ENCODE measurements at places on chromosomes 2 and 18.

GRCh38 chr2:107728586-107728985, 98.1 kb upstream of the RGPD4 start:
- DNase-seq = no peak

GRCh38 chr2:85549826-85550225, 10.9 kb downstream of the MAT2A start:
- peak; percentile 78 for DNase-seq

DNA sequence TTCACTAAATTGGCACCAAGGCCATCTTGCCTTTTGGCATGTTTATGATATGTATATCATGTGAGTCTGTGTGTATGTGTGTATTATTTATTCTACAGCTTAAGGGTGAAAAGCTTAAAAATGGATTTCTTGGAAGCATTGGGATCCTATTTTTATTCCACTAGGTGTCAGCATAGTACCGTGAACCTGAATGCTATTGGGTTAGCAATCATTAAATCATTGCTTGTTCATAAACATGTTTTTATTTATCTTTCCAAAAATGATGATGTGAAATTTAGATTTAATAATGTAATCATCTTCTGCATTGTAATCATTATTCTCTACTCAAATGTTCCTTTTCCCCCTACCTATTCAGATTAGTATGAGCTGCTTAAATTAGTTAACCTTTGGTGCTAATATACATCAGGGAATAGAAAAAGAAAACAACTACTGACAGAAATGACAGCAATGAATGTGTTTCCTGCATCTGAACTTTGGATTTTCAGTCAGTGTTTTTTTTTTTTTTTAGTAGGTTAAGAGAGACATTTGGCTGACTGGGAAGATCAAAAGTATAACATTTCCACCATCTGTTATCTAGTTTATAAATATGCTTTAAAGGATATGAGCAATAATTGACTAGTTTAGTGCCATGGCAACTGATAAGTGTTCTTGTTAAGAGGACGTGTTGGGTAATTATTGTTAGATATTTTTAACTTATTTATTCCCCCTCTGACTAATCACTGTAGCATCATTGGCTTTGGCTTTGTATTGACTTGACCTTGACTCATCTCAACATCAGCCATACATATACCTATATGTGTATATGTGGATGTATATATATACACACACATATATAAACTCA, 14.1 kb upstream of the ZSWIM2 start:
- peak; percentile 23 for DNase-seq

DNA sequence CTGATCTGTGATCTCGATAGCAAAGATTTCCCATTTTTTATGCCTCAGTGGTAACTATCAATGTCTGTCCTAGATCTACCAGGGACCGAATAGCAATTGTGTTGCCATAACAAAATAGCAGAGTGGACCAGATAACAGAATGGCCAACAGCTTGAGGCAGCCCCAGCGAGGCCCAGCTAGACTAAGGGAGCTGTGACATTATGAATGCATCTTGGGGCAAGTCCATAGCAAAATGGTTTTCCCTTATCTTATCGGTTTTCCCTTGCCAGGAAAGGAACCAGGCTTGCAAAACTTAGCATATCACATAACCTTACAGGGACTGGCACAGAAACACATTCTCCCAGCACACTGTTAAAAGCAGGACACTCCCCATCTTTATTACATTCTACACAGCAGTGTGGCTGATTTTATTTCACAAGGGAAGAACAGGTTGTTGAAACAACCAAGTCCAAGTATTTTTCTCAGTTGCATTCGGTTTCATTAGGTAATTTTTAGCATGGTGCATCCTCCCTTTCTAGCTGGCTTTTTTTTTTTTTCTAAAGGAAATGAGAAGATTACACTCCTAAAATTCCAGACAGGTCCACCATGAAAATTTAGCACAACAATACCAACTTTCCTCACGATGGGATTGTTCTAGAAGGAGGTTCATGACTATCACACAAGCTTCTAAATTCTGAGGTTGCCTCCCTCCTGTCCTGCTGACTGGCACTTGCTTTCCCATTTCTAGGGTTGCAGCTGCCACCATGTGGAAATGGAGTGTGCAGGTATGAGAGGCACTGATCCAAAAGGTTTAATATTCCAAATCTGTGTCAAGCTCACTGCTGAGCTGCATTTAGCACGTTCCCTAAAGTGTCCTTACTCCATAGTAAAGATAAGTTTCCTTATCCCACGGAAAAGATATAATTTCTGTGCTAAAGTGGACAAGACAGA, 97.0 kb upstream of the SLC35G4 start:
- no peak for DNase-seq

GRCh38 chr2:187985195-187985594, 306.5 kb upstream of the GULP1 start:
- DNase-seq = no peak

DNA sequence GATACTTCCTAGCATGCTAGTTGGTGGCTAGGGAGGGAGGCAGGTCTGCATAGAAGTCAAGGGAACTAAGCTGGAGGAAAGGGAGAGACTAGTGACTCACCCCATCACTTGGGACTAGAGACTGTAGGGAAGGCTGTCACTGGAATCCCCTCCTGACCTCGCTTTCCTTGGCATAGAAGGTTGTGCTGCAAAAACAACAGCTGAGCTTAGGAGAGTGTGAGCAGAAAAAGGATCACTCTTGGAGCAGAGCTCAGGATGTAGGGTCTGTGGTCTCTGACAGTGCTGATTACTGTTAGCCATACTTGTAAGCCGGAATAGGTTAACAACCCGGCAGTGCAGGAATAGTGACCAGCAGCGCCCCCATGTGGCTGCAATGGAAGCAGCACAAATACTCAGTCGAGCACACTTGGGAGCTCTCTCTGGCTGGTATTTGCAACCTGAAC, 66.9 kb upstream of the SMAD2 start:
- no peak for DNase-seq

DNA sequence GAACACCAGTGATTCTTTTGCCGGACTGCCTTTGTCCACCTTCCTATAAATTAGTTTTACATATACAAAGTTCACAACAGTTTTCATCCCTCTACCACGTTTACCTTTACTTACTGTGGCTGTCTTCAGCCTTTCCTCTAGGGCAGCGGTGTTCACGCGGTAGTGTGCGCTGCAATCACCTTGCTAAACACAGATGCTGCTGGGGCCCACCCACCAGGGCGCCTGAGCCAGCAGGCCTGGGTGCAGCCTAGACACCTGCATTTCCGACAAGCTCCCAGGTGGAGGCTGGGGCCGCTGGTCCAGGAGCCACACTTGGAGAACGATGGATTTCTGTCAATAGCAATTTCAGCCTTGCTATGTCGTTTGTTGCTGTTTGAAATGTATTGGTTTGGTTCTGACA, 83.1 kb downstream of the NDUFA10 start:
- no peak for DNase-seq

DNA sequence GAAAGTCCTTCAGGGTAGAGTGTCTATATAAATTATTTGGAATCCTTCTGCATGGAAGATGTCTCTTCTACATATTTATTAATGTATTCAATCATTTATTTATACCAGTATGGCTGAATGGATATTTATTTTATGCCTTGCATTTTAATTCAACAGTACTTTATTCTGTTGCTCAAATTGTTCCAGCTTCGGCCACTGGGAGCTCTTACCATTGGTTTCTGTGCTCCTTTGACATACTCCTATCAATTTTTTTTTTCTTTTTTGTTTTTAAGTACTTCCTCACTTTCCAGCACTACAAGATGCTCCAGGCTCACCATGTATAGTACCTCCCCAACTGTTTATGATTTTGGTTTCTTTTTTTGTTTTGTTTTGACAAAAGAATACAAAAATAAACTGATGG, 39.4 kb upstream of the WIPF1 start:
- DNase-seq = no peak

GRCh38 chr2:45388541-45389100, 222.4 kb downstream of the SRBD1 start:
- DNase-seq = no peak

DNA sequence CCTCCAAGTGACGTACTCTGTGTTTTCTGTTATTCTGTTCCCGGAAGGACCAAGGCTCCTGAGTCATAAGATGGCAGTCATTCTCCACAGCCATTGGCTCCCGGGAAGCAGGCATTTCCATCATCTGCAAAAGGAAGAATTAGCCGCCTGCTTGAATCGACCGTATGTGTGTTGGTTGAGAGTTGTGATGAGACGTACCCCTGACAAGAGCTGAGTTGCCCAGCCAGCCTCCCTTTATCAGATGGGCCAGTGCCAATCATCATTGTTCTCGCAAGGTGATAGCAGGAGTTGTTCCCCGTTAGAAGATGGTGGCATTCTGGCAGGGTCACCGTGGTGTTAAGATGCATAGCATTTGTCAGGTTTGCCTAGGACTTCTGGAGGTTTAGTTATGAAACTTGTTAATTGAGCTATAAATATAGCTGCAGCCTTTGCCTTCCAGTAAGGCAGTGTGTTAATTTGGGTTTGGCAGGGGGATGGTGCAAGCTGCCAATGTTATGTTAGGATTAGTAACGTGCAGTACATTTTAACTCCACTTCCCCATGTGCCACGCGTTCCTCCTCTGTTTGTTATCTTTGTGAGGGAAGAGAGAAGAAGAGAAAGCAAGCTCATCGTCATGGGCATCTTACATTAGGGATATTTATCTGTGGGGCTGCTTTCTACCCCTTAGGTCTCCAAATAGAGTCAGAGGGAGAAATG, 652.7 kb upstream of the FANCL start:
- no peak for DNase-seq

DNA sequence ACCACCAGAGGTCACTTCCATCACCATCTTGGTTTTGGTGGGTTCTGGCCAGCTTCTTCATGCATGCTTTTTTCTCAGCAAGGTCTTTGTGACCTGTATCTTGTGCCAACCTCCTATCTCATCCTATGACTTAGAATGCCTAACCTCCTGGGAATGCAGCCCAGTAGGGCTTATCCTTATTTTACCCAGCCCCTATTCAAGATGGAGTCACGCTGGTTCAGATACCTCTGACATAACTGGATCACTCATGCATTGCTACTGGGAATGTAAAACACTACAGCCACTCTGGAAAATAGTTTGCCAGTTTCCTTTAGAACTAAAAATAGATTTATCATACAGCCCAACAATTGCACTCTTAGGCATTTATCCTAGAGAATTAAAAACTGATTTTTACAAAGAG, 219.2 kb downstream of the IRS1 start:
- no peak for DNase-seq

- no peak for DNase-seq
Observed at GRCh38 chr2:239008677-239009588, 161.0 kb downstream of the TWIST2 start.

- DNase-seq = no peak
Observed at GRCh38 chr2:41878716-41879234, 169.0 kb upstream of the PKDCC start.

- DNase-seq = no peak
Observed at GRCh38 chr2:26897807-26898479, 50.0 kb downstream of the DPYSL5 start.

GRCh38 chr2:238289574-238289973, 1.2 kb upstream of the PER2 start:
- DNase-seq = no peak

DNA sequence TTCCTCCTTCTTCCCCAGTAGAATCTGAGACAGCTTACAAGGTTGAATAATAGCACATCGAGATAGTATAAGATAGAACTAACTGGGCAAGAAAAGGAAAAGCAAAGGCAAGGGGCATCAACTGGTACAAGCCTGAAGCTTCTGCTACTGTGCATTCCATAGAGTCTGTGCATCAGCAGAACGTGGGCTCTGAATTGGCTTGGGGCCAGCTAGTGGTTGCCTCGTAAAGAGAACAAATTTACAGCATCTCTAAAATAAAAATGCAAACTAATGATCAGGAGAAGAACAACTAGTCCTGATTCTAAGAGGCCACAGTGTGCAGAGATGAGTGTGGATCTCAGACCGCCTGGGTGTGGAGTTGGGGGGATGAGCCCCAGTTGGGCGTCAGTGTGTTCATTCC, 36.6 kb downstream of the UPP2 start:
- DNase-seq = no peak

- peak; percentile 41 for DNase-seq
Observed at GRCh38 chr2:187580462-187581124, 26.4 kb upstream of the TFPI start.

DNA sequence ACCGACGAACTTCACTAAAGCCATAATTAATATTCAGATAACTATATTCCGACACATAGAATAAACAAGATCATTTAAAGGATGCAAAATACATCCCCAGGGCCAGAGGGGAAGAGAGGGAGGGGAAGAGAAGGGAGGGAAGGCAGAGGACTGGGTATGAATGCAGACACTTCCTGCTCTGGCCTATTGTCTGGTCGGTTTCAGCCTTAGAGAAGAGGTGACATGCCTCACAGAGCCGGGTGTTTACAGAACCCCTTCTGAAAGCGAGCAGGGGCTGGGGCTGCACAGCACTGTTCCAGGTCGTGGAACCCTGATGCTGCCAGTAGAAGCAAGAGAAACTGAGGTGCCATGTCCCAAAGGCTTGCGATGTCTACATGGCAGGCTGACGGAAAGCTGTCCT, 31.0 kb downstream of the CELF4 start:
- no peak for DNase-seq

DNA sequence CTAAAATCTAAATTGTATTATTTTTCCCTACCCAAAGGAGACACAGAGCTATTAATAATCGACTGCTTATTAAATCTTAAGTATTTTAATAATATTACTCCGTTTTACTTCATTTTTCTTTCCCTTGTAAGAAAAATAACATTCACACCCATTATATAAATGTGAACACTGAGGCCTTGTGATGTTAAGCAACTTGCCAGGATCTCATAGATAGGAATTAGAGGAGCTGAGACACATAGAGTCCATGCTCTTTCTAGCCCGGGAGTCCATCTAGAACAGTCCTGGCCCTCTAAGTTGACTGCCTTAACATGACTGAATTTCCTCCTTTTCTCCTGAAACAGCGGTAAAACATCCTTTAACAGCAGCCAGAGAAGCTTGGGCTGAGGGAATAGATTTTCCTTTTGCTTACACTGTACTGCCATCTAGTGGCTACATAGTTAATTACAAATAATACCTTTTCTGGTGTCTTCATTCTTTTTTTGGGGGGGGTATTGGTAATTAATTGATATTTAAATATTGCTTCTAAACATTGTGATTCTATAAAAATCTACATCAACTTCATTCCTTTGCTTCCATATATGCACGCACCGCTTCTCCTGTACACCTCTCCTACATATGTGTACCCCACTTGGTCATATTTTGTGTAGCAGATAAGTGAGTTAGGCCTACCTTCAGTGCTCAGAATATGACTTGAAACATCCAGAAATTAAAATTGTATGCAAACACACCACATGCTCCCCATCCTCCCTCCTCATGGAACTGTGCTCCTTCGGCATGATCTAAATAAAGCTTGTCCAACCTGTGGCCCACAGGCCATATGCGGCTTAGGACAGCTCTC, 125.8 kb upstream of the HNMT start:
- DNase-seq = peak; percentile 64

GRCh38 chr2:8447610-8448221, 234.1 kb upstream of the ID2 start:
- peak; percentile 31 for DNase-seq
